ENCODE measurements at places on chromosomes 7 and 10. TPM values are rescaled to one million over a fixed set of nuclear protein-coding genes. Genes with fewer than 3 reads are reported as not detected.

- no peak for DNase-seq
Measured at GRCh38 chr7:14902589-14903067, at the start of gene DGKB. Gene DGKB, minus strand, starts transcription at chr7:14902751.

DNA sequence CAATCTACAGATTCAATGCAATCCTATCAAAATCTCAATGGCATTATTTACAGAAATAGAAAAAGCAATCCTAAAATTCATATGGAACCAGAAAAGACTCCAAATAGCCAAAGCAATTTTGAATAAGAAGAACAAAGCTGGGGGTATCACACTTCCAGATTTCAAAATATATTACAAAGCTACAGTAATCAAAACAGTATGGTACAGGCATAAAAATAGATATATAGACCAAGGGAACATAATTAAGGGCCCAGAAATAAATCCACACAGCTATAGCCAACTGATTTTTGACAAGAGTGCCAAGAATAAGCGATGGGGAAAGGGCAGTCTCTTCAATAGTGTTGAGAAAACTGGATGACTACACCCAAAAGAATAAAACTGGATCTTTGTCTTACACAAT, 251.9 kb upstream of the FOXK1 start:
- DNase-seq: no peak

The ADRB1 gene
- polyA plus RNA-seq: not detected

- peak; percentile 40 for DNase-seq
Measured at GRCh38 chr10:6279540-6280267, 77.0 kb downstream of the PFKFB3 start.

- no peak for DNase-seq
Measured at GRCh38 chr10:126203746-126204145, 184.5 kb downstream of the ADAM12 start.

DNA sequence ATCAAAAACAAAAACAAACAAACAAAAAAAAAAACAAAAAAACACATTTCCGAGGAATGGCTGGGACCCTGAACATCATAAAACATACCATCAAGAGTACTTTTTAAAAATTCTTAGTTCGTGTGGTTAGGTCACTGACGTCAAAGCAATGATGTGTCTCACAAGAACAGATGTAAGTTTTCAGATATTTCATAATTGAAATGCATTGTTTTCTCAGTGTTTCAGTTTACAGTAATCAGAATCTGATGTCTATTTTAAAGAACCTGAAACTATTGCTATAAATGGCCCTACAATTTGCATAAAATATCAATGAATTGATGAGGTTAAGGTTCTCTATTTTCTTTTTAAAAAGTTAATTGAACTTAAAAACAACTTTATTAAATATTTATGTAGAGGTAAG, 103.7 kb upstream of the HGF start:
- DNase-seq: no peak

The GPR146 gene
- polyA plus RNA-seq: 1.8 TPM

DNA sequence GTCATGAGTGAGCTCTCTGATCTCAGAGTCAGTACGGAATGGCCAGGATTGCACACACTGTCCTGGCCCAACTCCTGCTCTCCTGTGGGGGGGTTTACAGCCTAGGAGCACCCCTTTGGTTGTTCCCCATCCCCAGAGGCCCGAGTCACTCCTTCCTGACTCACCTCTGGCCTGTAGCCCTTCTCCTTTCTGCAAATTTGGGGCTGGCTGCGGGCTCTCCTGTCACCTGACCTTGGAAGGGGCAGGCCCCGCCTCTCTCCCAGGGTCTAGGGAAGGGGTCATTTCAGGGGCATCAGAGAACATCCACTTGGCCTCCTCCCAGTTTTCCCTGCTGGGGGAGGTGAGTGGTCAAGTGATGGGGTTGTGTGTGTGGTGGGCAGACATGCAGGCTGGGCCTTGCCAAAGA, 1.7 kb downstream of the NYAP1 start:
- peak; percentile 65 for DNase-seq

The CALHM1 gene
- polyA plus RNA-seq: not detected

DNA sequence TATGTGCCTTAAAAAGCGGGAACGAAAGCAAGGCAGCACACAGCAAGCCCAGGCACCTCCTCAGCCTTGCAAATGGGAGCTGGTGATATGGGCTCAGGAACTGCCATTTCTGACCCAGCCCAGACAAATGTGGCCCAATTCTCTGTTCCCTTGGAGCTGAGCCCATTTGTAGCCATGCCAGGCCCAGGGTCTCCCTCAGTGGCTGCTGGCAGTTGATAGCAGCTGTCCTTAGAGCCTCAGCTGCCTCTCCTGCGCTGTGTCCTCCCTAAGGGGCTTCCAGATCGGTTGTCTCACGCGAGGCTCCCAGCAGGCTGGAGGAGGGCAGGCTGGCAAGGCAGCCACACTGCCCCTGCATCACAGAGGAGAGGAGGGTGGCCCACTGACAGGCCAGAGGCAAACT, 275.8 kb downstream of the KCNMA1 start:
- DNase-seq: no peak

- DNase-seq: no peak
Measured at GRCh38 chr10:102863660-102864059, 5.6 kb upstream of the AS3MT start.

DNA sequence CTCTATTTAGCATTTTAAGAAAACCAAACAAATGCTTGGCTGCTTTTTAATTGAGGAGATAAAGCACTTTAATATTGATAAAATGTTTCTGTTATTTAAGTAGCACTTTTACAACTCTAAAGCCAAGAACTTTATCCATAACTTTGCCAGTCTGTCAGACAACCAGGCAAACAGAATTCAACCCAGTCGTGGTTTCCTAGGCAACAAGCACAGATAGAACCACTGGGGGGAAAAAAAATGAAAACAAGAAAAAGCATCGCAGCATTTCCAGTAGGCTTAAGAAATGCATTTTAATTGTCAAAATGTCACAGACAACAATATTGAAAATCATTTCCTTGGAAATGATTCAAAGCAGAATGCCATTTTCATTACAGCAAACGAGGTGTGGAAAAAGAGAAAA, 323.4 kb downstream of the PARD3 start:
- DNase-seq: no peak

GRCh38 chr10:101840741-101841453, 2.7 kb downstream of the KCNIP2 start:
- DNase-seq: peak; percentile 78

The VSIR gene
- polyA plus RNA-seq: 12.6 TPM

The NCF1 gene
- not detected for polyA plus RNA-seq

The CTNNA3 gene
- not detected for polyA plus RNA-seq

GRCh38 chr10:96619120-96619519, 32.3 kb upstream of the TM9SF3 start:
- peak; percentile 85 for DNase-seq

- DNase-seq: no peak
Measured at GRCh38 chr10:114289096-114289436, 50.0 kb downstream of the VWA2 start.

DNA sequence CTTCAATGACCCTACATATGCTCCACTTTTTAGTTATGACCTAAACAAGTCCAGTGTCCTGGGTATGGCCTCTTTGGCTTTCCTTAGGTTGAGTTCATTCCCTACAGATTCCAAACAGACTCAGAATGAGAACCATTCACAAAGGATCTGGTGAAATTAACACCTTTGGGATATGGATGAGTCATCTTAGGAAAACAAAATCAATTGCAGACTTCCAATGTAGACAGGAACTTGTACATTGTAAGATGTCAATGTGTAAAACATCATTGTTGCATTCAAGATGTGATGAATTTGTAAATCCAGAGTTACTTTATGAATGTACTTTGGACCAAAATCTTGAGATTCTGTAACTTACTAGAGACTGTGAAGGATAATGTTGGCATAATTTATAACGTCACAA, 43.4 kb upstream of the HECTD2 start:
- no peak for DNase-seq

The SSC4D gene
- polyA plus RNA-seq: 0.67 TPM

The ZNF727 gene
- polyA plus RNA-seq: not detected

The PLAU gene
- 2.6 TPM for polyA plus RNA-seq

DNA sequence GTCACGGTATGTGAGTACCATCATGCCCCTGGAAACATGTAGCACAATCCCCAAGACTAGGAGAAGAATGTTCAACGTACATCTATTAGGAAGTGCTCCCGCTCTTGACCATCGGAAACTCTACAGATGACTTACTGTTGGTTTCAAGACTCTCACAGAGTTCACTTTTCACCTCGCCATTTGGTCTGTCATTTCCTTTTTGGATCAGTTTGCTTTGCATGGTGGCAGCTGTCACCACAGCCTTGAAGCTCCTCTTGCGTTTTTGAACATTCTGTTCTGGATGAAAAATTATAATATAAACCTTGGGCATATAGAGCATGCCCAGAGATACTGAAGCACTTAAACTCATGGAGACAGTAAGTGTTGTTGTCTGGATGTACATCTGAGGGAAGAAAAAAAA, 806.8 kb downstream of the GRM8 start:
- DNase-seq: no peak

The GIMAP6 gene
- 0.34 TPM for polyA plus RNA-seq

DNA sequence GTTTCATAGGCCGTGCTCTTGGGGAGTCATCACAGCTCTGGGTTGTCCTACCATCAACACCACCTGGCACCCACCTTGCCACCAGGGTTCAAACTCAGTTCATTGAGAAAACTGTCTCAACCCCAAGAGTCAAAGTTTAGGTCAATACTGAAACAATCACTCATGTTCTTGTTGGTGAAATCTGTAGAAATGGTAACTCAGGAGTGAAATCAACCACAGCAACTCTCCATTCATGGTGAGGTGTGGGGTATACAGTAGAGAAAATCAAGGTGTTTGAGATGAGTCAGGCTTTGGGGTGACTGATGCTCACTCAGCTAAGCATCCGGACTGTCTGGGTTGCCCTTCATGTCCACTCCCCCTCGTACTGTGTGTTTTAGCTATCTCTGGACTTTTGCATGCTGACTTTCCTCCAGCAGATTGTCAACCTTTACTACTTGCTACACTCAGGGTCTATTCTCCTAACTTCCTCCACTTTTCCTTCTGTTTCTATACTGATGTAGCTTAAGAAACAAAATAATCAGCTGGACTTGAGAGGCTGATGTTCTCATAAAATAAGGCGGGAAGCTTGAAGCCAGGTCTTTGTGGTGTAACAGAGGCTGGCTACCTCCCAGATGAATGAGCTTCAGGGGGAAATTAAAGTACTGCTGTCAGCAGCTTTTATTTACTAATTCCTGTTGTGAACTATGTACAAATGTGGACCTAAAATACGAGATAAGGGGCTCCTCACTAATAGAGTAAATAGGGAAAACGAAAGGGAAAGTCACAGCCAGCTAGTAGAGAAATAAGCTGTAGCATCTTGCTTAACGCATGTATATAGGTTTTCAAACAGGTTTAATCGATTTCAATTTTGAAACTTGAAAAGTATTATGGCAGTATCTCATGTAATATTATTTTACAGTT, 173.6 kb upstream of the AKR1E2 start:
- no peak for DNase-seq

GRCh38 chr10:32372000-32372875, 25.3 kb upstream of the EPC1 start:
- DNase-seq: no peak

GRCh38 chr7:154242709-154243108, 190.5 kb downstream of the DPP6 start:
- DNase-seq: no peak

DNA sequence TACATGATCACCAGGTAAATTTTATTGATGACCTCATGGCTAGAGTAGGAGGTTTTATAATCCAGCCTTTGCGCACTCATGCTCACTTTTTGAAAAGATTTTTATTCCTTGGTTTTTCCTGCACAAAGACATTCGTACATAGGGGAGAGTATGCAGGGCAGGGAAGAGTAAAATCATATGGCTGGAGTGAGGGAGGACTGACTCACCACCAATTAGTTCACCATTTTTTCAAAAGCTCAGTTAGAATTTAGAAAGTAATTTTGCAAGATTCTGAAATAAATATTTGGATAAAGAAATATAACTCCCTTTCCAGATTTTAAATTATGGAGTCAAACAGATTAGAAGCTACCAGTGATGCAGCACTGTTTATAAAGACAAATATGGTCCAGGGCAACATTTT, 111.9 kb downstream of the SEMA3D start:
- no peak for DNase-seq

DNA sequence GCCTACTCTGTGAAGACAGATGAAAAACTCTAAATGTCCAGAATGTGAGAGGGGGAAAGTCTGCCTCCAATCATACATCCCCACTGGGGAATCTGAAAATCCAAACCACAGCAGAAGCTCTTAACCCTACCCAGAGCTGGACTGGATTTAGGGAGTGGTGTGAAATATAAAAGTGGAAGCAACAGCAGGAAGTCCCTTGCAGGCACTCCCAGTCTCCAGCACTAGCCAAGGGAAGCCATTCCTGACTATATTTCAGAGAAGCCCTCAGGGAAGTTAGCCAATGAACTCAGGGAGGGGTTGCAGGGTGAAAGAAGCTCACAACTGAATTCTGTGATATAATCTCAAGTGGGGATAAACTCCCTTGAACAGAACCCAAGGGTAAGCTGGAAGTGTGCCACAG, 51.5 kb downstream of the CRPPA start:
- DNase-seq: no peak

DNA sequence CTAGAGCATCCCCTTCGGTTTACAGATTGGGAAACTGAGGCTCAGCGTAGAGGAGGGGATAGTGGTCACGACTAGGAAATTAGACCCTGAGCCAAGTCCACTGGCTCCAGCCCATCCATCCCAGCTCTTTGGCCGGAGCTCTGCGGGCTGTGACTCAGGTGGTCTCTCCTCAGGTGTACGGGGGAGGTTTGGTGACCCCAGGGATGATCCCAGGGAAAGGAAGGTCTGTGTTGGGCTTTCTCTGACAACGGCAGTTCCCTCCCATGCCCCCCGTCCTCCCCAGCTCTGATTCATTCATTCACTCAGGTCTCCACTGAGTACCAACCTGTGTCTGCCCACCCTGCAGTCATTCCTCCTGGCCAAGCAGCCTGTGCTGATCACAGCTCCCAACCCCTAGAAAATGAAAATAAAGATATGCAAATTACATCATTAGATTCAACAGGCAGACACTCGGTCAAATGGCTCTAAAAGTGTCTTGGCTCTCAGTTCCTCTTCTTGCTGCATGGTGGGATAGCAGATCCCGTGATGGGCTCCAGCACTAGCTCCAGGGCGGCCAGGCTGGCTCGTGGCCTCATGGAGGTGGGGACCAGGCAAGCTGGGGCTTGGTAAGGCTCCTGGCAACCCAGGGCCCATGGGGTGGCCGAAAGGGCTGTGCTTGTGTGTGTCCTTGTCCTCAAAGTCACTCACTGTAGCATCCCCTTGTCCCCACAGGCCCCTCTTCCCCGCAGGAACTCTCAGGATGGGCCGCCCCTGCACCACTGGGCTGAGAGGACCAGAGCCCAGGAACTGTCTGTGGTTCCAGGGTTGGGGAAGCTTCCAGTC, 37.8 kb downstream of the CLRN3 start:
- no peak for DNase-seq

GRCh38 chr7:28865601-28866144, 92.5 kb downstream of the TRIL start:
- DNase-seq: no peak

- no peak for DNase-seq
Measured at GRCh38 chr10:110691139-110691538, 47.0 kb downstream of the RBM20 start.

The PPA1 gene
- polyA plus RNA-seq: 591 TPM

DNA sequence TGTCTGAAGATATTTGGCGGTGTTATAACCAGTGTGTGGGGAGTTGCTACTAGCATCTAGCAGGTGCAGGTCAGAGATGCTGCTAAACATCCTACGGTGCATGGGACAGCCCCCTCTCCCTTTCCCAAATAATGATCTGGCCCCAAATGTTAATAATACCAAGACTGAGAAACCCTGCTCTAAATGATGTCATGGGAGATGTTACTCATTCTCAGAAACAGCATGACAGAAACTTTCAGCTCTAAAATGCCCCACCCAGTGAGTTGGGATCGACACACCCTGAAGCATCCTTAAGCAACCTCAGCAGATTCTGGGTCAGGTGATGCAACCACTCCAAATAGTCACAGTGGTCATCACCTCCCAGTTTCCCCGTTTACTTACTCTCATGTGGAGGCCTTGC, 108.8 kb upstream of the MPP7 start:
- DNase-seq: no peak

All from K562 (cell line).